Activated naive CD4-positive, alpha-beta T cell treated with anti-CD3 and anti-CD28 coated beads, Interleukin-2, amount 50 U/mL, for 72 hours (primary cell): ENCODE measurements at places on chromosomes 12 and 14.

DNA sequence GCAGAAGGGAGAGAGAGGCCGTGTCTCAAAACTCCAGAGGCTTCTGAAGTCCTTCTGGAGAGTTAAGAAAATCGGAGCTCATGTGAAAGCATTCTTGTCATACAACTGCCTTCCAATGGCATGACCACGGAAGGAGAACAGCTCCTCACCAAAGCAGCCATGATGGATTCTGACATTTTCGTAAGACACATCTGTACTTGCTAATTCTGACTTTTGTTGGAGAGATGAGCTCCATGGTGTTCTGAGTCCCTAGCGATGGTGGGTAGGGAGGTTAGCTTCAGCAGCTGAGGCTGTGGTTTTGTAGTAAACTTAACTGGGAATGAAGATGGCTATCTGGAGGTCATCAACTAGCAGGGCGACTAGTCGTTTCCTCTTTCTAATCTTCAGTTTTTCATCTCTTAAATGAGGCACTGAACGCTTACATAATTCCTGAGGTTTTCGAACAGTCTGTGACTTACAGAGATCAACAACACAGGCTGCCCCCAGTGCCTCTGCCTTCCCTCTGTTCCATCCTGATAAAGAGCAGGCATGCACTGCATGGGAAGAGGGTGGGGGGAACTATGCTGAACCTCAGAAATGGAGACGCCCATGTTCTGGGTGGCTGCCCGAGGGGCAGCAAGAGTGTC lies 28.6 kb upstream of the DICER1 start:
- DNase-seq: no peak

DNA sequence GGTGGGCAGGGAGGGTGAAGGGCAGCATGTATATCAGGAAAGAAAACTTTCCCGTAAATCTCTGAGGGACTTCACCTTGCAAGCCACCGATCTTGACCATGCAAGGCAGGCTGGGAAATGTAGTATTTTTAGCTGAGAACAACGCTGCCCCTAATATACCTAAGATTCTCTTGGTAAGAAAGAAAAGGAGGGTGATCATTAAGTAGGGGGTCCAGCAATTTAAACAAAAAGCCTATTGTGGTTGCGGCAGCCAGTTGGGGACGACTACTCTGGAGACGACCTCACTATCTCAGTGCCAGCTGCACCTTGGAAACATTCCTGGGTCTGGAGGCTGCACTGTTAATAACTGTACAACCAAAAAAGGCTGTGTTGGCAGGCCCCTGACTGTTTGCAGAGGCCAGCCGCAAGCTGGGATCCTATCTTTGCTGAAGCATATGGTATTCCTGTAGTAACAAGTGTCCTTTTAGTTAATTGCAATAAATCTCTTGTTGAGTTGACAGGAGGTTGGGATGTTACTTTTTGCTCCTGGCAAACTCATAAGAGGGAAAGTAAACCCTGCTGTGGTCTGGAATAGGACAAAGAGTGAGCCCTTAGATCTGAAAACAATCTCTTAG lies 6.4 kb downstream of the APOLD1 start:
- DNase-seq: no peak

DNA sequence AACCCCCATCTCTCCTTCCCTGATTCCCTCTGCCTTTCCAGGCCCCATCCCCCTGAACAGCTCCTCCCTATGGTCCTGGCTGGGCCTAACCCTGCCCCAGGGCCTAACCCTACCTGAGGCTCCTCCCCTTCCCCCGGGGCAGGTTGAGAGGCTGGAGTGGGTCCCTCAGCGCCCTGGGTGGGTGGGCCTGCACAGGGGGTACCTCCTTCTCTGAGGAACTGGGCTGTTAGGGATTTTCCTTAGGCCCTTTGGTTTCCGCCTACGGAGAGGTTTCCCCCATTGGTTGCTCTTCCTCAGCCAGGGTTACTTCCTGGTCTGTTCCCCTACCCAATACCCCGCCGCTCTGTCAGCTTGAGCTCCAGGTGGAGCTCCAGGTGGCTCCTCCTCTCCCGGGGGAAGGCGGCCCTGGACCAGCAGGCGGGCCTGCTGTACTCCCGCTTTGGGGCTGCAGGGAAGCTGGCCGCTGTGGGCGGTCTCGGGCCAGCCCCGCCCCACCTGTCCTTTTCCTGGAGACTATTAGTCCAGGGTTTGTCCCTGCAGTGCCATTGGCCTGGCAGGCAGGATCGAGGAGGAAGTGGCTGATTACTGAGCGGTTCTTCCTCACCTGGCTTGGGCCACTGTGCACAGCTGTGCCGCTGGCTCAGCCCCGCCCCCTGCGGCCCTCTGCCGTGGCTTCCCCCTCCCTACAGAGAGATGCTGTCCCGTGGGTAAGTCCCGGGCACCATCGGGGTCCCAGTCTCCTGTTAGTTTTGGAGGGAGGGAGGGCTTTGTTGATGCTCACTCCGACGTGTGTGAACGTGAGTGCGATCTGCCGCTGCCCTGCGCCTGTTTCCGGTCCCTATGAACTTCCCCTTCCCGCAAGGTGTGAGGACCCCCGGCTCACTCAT lies 2.5 kb downstream of the C12orf57 start:
- peak; percentile 76 for DNase-seq

DNA sequence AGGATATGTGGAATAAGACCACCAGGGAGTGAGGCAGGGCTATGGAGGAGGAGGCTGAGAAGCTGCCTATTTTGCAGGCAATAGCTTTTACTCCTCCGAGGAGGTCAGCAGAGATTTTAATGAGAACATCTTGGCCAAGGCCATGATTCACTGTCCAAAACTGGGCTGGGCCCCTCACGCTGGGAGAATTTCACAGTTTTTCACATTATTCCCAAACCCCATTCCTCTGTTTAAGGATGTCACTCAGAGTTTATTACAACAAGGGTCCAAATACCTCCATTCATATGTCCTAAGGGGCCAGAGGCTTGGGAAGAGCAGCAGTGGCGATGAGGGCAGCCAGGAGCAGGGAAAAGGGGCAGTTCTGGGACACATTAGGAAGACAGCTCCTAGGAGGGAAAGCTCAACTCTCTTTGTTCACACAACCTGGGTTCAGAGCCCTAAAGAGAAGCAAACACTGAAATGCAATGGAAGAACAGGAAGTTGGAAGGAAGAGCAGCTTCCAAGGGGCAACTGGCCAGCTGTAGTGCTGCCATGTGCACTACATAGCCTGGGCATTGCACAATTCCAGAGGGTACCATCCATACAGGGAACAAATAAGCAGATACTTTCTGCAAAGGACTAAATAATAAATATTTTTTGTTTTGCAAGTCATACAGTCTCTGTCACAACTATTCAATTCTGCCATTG lies 283.2 kb downstream of the NUAK1 start:
- no peak for DNase-seq

DNA sequence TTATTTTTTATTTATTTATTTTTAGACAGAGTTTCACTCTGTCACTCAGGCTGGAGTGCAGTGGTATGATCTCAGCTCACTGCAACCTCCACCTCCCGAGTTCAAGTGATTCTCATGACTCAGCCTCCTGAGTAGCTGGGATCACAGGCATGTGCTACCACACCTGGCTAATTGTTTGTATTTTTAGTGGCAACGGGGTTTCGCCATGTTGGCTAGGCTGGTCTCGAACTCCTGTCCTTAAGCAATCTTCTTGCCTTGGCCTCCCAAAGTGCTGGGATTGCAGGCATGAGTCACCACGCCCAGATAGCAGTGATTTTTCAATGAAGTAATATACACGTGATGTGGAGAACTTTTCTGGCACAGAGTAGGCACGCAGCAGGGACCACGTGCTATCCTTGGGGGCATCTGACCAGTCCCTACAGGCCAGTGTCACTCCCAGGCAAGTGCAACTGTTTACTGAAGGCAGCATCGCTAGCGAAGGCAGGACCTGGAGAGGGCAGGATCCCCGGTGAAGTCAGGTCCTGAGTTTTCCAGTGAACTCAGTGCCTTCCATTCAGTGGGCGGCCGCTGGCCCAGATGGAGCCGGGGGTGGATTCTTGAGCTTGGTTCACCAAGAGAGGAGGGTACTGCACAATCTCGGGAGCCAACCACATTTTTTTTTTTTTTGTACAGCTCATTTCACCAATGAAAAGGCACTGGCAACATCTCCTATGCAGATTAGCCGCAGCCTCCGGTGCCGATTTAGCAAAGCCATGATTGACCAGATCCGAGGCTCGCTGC lies 11.1 kb upstream of the CLMN start:
- DNase-seq: no peak

DNA sequence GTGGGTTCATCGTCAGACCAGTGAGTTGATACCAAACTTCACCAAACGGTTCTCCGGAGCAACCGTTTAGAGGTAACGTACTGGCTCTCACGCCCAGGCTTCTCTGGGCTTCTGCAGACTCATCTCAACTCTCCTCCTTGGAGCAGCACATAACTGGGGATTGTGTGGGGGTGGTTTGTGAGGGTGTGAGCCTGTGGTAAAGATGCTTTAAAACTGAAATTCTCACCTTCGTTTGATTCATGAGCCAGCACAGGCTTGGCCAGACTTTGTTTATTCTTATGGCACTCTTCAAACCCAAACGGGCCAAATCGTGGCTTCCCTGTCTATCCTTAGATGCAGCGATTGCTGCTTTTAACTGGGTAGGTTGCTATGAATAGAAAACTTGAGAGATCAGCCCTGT lies 121.3 kb downstream of the SAMD4A start:
- peak; percentile 25 for DNase-seq

GRCh38 chr12:39395866-39396265 lies 47.1 kb downstream of the KIF21A start:
- no peak for DNase-seq

DNA sequence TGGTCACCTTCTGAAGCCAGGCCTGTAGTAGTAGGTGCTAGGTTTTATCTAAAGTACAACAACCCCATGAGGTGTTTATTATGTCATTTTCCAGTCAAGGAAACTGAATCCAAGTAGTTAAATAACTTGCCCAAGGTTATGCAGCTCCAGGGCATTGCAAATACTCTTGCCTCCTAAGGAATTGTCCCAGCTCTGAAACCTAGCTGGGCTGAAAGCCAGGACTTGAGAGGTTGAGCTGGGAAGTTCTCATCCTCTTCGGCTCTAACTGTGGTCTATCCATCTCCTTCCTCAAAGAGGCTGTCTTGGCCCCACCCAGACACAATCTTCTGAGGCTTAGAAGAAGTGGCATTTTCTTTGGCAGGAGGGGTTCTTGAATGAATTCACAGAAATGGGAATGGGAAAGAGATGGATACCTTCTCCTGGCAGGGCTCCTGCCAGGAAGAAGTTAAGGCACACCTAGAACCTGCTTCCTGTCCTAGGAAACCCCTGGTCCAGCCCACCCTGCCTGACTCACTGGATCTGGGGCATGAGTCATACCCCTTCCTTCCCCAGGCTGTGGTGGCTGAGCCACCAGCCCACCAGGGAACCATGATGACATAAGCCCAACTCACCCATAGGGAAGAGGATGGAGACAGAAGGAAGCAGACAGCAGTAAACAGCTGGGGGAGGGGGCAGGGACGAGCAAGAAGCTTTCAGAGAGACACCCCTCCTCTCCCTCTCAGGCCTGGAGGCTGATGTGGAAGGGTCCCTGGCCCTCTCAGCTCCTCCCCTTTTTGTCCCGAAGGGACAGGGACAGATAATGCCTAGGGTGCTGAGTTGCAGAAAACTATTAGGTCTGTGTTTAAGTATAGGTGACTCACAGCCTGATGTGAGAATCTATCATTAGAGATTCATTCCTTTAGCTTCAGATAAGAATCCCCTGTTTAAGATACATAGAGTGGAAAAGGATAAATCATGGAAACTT lies 2.1 kb upstream of the PLEK2 start:
- DNase-seq: peak; percentile 58

DNA sequence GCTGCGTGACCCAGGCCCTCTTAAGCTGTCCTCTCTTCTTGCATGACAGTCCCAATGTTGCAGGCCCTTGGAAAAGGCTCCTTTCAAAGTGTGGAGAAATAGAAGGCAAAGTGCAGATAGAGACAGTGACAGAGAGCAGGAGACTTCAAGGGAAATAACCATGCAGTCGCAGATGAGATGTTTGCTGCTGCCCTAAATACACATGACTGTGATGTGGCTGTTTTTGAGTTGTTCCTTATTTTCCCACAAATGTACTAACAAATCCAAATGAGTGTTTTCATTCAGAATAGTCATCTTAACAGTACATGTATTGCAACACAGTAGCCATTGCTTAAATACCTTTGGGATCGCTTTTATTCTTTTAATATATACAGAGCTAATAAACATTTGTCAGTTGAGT lies 101.6 kb downstream of the SLC15A5 start:
- DNase-seq: no peak

DNA sequence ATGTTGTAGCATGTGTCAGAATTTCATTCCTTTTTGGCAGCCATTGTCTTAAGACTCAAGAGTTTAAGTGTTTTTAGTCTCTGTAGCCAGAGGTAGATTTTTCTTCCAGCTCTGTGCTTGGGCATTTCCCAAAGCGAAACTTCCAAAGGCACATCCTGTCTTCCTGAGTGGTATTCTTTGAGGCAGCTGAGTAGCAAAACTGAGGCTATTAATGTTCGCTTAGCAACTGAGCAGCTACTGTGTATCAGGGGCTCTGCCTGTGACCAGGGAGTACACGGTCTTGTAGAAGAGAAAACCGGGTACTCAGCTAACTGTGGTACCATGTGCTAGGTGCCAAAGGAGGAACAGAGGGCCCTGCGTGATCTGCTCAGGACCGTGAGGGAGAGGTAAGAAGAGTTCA lies 52.0 kb downstream of the ETV6 start:
- DNase-seq: no peak

- no peak for DNase-seq
Measured at GRCh38 chr12:1776170-1776921, 44.0 kb upstream of the LRTM2 start.

DNA sequence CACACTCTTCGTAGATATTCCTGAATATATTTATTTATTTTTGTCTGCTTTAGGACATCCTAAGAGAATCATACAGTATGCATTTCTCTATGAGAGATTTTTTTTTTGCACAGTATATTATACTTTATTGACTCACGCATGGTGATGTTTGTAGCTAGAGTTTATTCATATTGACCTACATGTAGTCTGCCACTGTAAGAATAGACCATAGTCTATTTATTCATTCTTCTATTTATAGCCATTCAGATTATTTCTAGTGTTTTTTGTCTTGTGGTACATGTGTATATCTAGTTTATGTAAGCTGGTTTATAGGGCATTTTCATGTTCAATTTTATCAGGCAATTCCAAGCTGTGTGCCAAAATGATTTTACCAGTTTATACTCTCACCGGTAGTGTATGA lies 45.2 kb downstream of the PCNX1 start:
- no peak for DNase-seq

GRCh38 chr14:64891839-64892375 lies 12.2 kb upstream of the SPTB start:
- DNase-seq: peak; percentile 24

DNA sequence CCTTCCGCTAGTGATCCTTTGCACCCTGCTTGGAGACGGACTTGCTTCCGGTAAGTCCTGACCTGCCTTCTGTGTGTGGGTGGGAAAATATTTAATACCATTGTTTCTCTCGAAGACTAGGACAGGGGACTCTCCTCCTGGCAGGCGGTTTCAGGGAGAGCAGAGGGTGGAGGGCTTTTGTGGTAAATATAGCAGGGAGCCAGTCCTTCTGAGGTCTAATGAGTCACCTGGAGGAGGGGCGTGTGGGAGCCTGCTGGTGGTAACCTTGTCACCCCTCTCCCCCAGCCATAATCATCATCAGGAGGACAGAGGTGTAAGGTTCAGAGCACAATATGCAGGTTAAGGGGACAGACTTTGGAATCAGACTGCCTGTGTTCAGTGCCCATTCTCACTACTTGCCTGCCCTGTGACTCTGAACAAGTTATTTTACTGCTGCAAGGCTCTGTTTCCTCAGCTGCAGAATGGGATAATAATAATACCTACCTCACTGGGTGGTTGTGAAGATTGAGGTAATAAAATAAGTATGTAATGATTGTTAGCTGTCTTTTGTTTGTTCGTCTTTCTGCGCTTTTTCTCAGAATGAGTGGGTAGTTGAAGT lies 47.4 kb downstream of the SUSD6 start:
- no peak for DNase-seq

- no peak for DNase-seq
Measured at GRCh38 chr12:56661560-56661959, 15.8 kb upstream of the ATP5F1B start.
